Skin of body (tissue), 3 donors: ENCODE measurements at places on chromosomes 11 and 22.

DNA sequence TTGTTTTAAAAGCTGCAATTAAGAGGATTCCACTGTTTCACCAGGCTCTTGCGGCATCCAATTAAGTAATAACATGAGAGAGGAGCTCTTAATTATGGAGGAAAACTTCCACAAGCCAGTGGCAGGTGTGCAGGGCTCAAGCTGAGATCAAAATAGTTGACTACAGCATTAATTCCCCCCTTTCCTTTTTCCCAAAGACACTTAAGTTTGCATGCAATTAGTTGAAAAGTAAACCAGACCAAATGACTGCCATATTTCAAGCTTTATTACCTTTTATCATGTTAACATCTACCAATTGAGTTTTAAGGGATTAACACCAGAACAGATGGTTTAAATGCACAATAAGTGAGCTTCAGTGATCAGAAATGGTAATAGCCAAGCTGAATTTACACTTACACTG lies 32.1 kb downstream of the FAM168A start:
- no peak for DNase-seq

DNA sequence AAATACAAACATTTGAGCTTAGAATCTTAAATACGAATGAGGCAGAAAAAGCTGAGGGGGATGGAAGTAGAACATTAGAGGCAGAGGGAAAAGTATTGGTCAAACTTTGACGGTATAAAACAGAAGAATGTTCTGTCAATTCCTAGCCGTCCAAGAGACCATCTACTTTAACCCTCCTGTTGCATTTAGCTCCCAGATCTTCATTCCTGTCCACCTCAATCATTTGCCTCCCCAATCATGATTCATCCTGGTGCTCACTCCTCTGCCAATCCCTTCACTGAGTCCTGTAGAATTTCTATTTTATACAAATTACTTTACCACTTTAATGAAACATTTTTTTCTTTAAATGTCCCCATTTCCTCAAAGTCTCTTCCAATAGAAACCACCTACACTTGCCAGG lies 28.2 kb downstream of the C2CD3 start:
- no peak for DNase-seq

GRCh38 chr11:2265396-2265795 lies 5.0 kb downstream of the ASCL2 start:
- no peak for DNase-seq

DNA sequence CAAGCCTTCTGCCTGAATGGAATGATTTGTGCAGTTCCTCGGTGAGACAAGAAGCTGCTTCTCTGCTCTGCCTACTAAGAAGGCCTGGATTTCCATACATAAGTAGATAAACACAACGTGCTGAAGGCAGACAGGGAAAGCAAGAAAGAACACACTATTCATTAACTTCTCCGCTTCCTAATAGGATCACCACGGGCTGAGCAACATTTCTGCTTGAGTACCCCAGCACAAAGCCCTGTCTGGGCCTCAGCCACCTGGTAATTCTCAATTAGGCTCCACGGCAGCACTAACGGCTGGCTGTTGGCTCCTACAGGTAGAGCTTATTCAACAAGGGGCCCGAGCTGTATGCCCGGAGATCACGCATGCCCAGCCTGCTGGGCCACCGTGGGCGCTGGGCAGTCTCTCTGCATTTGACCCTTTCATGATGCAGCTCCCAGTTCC lies 1156.6 kb downstream of the TBC1D22A start:
- DNase-seq = no peak

- no peak for DNase-seq
Measured at GRCh38 chr11:130587658-130588057, 139.2 kb downstream of the ADAMTS15 start.

- no peak for DNase-seq
Measured at GRCh38 chr11:24543771-24544170, 46.9 kb downstream of the LUZP2 start.
